Mucosa of descending colon (tissue), 3 donors: ENCODE measurements at places on chromosomes 2 and 18. TPM values are rescaled to one million over a fixed set of nuclear protein-coding genes. Genes with fewer than 3 reads are reported as not detected.

SCYGR4 gene
- not detected for total RNA-seq

DNA sequence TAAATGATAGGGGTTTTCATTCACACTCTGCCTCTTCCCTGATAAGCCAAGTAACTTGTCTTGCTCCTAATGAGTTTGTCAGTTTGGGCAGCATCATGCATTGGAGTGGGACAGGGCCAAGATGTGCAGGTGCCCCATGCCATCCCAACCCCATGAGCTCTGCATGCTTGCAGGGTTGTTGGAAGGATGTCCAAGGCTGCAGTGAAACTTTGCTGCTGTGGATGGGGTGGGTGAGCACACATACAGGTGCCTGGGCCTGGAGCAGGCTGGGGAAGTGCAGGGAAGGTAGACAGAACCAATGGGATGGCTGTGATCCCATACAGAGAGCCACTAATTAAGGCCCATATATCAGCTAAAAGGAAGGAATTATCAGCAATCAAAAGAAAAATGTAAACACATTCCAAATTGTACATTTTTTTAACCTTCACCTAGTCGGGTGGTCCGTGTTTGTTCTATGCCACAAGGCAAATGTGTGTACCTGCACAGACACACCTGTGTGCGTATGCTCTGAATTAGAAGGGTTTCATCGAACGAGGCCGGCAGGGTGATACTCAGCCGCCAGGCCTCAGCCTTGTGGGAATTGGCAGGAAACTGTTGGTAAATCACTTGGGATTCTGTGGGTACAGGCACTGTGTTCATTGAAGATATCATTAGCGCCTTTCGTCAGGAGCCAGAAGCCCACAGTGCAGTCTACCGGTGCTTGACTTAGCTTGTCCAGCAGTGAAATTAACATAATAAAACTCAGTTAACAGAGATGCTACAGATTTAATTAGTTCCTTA, 342.9 kb downstream of the MYCN start:
- DNase-seq = no peak

DNA sequence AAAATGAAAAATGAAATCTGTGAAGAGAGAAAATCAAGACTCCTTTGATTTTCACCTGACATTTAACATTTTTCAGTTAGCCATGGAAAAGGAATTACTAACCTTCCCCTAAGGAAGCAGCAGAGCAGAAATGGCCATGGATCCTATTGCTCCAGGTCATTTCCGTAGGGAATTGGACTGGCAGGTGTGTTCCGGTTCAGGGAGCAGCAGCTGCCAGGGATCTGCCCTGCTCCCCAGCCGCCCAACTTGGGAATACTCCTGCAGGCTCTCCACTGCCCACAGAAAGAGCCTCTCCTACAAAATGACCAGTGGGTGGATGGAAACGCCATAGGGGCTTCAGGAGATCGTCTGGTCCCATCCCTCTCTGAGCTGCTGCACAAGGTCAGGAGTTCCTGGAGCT, 86.0 kb upstream of the MAPK4 start:
- no peak for DNase-seq

GRCh38 chr18:48819781-48820482, 130.8 kb downstream of the SMAD7 start:
- no peak for DNase-seq

DNA sequence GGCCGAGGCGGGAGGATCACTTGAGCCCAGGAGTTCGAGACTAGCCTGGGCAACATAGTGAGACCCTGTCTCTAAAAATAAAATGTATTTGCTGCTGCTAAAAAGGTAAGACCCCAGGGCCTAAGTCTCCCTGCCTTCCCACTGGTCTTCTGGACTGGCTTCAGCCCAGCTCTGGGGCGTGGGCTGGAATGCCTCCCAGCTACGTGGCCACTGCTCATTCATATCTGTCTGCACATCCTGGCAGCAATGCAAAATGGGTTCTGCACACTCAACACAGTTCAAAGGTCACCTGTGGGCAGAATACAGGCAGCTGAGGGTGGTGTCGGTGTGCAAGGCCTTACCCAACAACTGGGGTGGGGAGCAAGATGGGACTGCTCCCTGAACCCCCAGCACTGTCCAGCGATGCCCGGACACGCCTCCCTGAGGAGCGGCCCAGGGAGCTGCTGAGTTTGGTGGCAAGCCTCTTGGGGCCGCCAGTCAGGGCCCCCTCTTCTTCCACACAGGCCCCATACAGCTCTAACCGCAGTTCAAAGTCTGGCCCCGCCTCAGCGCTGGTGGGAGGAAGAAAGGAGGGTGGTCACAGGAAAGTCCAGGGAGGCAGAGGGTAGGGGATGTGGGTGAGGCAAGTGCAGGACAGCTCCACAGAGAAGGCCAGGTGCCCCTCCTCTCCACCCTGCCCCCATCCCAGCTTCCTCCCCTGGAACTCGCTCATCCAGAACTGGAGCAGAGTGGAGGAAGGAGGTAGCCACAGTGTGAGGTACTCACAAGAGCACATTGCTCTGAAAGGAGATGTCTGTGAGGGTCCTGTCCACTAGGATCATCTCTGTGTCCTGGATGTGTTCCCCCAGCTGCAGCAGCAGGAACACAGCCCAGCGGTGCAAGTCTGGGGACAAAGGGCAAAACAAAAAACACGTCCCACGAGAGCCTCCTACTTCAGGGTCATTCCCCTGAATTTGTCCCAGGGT, 8.2 kb downstream of the WDR54 start:
- DNase-seq = peak; percentile 71

DNA sequence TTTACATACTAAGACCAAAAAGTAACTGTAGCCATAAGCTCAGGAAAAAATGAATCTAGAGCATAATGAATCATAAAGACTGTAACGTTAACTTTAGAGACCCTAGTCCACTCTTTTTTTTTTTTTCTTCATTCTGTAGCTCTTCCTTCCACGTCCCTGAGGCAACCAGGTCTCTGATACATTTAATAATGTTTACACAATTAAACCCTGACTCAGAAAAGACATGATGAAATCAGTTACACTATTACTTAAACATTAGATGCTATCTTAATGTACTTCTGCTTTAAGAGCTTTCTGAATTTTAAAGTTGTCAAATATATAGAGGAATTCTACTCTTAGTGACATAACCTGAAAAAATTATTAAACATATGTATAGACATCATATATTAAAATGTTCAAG, 1121.5 kb upstream of the DDX18 start:
- DNase-seq = no peak

DNA sequence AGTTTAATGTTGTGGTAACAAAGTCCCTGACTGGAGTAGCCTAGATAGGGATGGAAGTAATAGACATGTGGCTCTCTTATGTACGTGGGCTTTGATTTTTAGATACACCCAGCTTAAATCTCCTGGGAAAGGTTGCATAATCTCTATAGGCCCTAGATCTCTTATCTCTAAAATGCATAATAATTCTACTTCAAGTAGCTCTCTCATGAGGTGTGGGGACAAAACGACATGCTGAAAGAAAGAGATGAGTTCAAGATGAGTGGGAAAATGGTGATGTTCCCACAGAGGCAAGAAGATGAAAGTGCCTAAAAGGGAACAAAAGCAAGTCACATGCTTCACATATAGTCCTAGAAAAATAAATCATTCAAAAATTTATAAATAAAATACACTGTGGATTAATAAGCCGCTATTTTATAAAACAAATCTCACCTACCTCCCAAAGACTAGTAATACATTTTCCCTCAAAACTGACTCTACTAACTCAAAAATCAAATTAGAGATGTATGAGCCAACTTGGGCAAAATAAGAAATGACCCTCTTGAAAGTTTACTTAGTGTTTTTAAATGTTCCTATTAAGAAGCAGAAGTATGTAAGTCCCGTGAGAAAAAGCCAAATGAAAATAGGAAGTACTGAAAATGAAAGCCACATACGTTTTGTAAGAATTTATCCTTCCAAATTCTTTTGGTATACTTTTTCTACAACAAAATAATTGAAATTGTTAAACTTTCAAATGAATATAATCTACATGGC, 148.2 kb upstream of the ITGA4 start:
- DNase-seq = no peak

GRCh38 chr2:160876765-160877164, 283.5 kb upstream of the TANK start:
- DNase-seq = no peak
